ENCODE measurements at places on chromosomes 16 and 17. TPM values are rescaled to one million over a fixed set of nuclear protein-coding genes. Genes with fewer than 3 reads are reported as not detected.

The PDE6G gene
- not detected for total RNA-seq

The KCNG4 gene
- total RNA-seq, result not detected

The ZNF423 gene
- total RNA-seq, result 0.09 TPM

The MYO1D gene
- total RNA-seq, result 34.2 TPM

The RASL10B gene
- total RNA-seq, result 0.35 TPM

The CD19 gene
- not detected for total RNA-seq

The TMEM92 gene
- total RNA-seq, result 7.5 TPM

The SPNS2 gene
- 1.6 TPM for total RNA-seq

The TVP23A gene
- total RNA-seq, result not detected

The NPIPA8 gene
- total RNA-seq, result not detected

The KRT222 gene
- total RNA-seq, result not detected

Data from airway epithelial cell (primary cell).